NCI-H510A (cell line): ENCODE measurements at places on chromosomes 13 and 19.
A peak's percentile ranks its signal among the peaks of the same experiment; 100 is the strongest.

- DNase-seq: no peak
These were observed 6.0 kb downstream of the DDX39A start for GRCh38 chr19:14412996-14413692.

GRCh38 chr19:46350758-46351159 is 3.9 kb downstream of the PPP5C start:
- no peak for DNase-seq

DNA sequence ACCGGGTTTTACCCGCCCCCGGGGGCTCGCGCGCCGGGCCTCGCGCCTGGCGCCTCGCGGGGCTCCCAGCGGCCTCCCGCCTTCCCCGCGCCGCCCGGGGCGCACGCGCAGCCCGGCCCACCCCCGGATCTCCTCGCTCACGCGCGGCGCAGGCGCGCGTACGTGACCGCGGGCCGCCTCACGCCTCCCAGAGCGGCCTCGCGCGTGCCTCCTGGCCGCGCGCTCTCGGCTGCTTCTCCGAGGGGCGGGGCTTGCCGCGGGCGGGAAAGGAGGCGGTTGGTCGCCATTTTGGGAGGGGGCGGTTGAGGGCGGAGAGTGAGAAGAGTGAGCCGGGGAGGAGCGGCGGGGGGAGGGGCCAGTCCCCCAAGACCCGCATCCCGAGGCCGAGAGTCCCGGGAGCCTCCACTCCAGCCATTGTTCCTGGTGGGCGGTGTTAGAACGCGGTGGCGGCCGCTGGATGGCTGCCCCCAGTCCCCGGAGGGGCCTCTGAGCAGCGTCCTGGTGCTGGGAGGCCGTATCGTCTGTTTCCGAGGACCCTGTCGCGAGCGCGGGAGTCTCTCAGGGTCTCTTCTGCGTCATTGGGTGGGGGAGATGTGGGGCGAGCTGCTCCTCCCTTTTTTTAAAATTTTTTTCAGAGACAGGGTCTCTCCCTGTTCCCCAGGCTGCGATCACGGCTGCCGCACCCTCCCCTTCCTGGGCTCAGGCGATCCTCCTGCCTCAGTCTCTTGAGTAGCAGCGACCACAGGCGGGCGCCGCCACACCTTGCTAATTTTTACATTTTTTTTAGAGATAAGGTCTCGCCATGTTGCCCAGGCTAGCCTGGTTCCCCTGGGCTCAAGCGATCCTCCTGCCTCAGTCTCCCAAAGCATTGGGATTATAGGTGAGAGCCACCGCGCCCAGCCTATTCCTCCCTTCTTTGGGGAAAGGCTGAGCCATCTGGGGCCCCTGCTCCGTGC is at the start of gene ZNF541:
ZNF541 (minus strand) TSS at position 78 of the 956 bp plus-strand sequence. CDS start 17,292 bp downstream, outside the sequence.
- DNase-seq: no peak

- DNase-seq: no peak
These were observed 5.5 kb downstream of the CYP2S1 start for GRCh38 chr19:41198559-41198958.

GRCh38 chr13:58955546-58956385 is 1208.0 kb downstream of the DIAPH3 start:
- no peak for DNase-seq

- no peak for DNase-seq
These were observed 6.4 kb downstream of the NFIX start for GRCh38 chr19:13001502-13002165.

DNA sequence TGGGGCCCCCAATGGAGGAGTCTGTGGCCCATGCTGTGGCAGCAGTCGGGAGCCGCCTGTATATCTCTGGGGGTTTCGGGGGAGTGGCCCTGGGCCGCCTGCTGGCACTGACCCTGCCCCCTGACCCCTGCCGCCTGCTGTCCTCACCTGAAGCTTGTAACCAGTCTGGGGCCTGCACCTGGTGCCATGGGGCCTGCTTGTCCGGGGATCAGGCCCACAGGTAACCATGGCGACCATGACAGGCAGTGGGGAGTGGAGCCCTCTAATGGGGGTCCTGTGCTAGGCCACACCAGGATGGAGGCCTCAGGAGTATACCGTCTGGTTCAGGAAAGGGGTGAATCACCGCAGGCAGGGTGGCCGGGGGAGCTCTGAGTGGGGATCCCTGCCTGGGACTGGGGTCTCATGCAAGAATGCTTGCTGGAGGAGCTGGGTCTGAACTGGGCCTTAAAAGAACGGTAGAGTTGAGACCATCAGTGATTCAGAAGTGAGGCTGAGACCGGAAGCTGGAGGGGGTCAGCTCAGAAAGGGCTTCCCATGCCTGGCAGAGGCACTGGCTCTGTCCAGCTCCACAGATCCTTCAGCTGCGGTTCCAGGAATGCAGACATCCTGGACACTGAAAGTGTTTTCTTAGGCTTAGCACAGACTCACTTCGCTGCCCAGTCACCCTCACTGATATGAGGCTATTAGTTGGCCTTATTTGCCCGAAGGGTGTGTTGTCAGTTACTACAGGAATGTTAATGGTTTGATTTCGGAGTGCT is 29.1 kb downstream of the CNFN start:
- no peak for DNase-seq

- no peak for DNase-seq
These were observed 9.0 kb downstream of the KLK13 start for GRCh38 chr19:51055866-51056265.

GRCh38 chr13:93227280-93227877 is 772 bp downstream of the GPC6 start:
- DNase-seq: peak; percentile 71

GRCh38 chr13:40789275-40790153 is at the start of gene SLC25A15:
Gene SLC25A15 (plus strand): TSS chr13:40789611. CDS start chr13:40793227, 3,616 bp downstream.
- DNase-seq: peak; percentile 45

- DNase-seq: no peak
These were observed 1353.9 kb downstream of the UQCRFS1 start for GRCh38 chr19:27858981-27859581.

DNA sequence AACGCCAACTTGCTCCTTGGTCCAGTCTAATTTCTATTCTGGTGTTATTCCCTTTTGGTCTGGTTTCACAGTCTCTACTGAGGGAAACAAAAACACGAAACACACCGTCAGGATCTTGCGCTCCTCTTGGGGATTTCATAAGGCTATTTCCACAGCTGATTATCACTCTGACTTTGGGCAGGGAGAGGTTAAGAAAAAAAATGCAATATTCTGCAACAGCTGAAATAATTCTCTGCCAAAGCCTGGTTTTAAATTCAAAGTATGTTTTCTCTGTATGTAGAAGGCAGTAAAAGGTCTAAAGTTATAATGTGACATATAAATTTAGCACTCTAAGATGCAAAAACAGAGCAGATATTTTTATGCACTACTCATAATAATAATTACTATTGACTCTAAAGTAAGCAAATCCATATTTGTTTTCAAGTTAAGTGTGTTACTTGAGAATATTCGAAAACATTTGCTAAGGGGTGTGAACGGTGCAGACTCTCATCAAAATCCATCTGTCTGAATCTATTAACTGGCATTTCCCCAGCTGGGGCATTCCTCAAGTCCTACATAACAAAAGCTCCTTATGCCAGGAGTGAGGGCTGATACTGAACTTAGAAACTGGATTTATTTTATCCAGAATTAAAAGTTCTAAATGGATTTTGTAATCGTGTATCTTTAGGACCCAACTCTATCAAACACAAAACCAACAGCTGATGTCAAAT is 38.4 kb upstream of the STARD13 start:
- DNase-seq: no peak

DNA sequence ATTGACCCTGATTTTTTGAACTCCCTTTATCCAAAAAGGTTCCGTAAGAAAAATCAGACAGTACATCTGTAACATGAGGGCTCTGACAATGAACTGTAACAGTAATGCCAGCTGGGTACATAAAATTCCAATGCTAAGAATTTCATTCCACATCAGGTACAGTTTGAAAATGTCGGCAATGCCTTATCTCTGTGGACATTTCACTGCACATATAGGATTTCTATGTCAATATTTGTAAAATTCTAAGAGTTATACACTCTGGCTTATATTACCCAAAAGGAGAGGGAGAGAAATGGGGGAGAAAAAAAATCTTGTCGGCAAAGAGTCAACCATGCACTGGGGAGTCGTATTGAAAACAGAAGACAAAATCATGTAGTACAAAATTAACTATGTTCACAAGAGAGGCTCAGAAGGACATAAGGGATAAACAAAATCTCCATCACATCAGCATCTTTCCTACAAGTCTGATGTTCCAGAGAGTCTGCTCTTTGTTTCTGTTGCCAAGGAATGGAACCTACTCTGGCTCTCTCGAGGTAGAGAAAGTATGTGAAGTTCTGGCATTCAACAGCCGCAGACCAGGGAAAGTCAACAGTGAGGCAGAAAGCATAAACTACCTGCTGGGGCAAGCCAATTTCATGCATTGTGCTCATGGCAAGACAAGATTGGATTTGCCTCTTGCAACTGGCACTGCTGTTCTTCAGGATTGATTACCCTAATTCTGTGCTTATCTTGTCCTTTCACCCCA is 72.4 kb downstream of the STARD13 start:
- DNase-seq: no peak

GRCh38 chr13:36046672-36047071 is 84.5 kb downstream of the DCLK1 start:
- no peak for DNase-seq

DNA sequence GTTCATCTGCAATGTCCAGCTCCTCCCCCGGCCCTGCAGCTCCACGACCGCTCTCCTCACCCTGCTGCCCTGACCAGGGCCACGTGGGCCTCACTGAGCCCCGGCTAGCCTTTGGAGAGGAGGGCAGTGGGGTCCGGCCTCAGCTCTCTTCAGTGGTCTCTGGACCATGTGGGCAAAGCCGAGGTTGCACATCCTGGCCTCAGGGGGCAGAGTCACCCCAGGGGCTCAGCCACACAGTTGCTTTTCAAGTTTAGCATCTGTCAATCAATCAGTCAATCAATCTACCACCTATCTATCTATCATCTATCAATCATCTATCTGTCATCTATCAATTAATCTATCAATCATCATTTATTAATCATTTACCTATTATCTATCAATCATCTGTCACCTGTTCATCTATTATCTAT is 3.0 kb upstream of the DIRAS1 start:
- no peak for DNase-seq

DNA sequence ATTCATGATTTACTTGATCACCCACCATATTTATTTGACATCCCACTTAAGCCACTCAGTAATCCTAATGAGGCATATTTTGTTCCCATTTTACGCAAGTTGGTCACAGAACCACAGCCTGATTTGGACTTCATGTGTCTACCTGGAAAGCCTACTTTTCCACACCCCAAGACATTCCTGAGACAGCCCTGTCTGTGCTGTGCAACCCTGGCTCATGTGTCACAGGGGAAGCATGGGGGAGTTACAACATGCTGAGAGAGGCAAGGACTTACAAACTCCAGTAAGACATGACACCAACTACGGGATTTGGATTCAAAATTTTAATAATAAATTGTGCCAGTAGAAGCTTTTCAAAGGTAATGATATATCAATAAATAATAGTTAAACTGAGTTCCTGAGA is 70.2 kb upstream of the XPO4 start:
- no peak for DNase-seq

DNA sequence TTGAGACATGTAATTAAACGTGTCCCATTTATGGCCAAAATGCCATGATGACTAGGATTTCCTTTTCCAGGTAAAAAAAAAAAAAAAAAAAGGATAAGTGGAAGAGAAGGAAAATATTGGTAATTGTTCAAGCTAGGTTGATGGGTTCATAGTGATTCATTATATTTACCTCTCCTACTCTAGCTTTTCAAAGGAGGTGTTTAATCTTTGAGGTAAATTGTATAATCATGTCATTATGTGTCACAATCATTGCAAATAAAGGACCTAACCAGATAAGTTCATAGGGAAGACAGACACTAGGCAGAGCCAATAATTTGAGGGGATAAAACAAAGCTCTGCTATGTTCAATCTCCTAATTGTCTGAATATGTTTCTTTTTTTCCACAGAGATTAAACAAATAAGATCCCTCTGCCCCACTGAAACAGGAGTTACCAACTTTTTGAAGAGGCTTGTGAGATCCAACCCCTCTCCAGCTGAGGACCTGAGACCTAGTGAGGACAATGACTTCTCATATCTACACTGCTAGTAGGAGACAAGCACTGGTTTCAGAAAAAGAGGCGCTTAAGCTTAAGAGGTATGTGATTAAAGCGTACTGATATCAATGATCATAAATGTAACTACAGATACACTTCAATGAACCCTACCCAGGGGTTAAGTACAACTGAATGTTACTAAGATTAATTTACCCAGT is 61.4 kb downstream of the USP12 start:
- no peak for DNase-seq

DNA sequence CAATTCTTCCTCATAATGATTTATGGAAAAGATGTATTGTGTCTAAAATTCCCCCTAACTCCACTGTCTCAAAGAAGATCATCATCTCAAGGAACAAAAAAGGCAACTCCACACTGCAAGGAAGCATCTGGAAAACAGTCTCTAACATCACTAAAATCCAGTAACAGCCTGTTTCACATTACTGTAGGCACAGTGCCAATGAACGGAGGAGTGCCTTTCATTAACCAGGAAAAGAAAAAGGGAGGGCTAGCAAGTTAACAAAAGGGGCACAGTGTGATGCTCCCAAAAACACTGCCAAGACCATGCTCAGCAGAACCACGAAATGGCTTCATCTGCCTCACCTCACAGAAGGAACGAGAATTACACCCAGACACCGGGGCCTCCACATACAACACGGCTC is 8.5 kb downstream of the TMTC4 start:
- DNase-seq: no peak

DNA sequence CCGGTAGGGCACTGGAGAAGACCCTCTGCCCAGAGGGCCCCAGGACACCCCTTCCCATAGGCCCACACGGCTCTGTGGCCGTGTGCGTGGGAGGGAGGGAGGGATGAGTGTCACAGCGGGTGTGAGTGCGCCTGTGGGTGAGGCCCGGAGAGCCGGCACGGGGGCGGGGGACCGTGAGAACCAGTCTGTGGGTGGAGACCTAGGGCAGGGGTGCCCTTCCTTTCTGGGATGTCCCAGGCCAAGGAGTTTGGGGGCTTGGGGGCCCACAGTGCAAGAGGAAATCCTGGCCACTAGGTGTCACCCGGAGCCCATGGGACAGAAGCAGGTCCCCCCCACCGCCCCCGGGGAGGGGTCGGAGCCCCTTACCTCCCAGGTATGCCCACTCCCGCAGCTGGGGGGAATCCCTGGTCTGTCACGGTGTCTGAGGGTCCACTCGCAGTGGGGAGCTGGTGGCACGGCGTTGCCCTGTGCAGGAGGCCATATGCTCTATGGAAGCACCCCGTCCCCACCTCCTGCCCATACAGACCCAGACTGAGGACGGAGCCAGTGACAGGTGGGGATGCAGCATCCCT is 16.0 kb upstream of the SLC7A10 start:
- no peak for DNase-seq
